ENCODE measurements at places on chromosomes 5 and 9.

- DNase-seq, result no peak
Measured at GRCh38 chr5:137291436-137291835, 207.7 kb downstream of the SPOCK1 start.

DNA sequence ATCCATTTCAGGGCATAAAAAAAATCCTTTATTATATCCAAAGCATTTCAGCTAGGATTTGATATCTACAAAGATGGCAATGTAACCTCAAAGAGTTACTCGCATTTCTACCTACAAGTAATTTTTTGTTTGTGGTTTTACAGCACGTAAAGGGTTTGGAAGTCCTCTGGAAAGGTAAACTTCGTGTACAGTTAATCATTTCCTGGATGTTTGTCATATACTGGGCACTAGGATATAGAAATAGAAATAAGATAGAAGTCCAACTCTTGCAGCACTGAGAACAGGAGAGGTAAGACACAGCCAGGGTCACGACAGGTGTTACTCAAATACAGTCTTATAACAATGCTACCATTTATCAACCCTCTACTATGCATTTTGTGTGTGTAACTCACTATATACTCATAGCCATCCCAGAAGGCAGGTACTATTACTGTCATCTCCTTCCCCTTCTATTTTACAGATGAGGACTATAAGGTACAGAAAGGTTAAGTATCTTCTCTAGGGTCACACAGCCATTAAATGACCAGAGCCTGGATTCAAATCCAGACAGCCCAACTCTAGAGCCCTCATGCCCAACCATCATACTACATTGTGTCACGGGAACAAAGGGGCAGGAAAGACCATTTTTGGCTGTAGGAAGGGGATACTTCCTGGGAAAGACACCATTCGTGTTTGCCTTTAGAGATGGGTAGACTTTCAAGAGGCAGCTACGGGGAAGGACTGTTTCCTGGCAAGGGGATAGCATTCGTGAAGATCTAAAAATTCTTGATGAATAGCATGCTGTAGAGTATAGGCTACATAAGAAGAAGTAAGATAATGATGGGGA lies 19.0 kb downstream of the NDUFA8 start:
- DNase-seq, result no peak

DNA sequence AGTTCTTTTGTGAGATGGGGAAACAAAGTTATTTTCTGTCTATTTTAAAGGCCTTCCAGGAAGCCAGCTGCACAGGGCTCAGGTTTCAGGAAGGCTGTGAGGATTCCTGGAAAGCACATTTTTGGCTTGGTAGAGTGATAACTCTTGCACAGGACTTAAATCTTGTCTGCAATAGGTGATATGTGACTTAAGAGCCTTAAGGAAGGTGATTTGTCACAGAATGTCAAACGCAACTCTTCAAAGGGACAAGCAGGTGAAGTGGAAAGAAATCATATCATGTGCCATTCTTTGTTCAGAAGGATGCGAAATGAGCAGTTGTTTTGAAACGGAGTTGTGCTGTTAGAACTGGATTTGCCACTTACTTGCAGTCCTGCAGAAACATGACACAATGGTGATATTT lies 459.3 kb downstream of the MAT2B start:
- DNase-seq, result no peak

DNA sequence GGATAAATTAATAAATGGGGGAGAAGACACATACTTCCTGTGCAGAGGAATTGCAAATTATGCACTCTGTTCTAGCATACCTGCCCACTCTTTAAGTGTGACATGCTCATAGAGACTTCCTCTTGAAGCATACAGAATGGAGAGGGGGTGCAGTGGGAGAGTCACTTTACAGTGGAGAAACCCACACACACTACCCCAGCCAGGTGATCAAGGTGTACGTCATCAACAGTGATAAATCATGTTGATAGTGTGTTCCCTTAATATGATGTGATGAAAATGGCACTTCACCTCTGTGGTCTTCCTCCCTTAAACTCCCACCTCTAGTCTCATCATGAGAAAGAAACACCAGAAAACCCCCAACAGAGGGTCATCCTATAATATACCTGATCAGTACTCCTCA lies 110.0 kb downstream of the SH3GL2 start:
- no peak for DNase-seq

DNA sequence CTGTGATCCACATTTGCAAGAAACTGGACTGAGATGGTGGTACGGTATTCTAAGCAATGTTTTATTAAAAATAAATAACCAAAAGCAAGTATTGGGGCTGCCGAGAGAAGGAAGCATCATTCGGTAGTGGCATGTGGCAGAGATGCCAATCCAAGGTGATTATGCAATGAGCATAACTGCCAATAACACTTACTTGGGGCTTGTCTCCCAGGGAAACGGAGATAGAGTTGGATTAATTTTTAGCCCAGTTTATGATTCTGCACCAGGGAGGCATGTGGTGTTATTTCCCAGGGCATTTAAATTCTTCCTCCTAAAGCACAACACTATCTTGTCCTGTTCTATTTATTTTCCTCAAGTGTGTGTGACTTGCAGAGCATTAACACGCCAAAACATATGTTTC lies 17.9 kb downstream of the SLC24A2 start:
- DNase-seq, result no peak

- no peak for DNase-seq
Measured at GRCh38 chr9:25212361-25212760, 465.9 kb downstream of the TUSC1 start.

DNA sequence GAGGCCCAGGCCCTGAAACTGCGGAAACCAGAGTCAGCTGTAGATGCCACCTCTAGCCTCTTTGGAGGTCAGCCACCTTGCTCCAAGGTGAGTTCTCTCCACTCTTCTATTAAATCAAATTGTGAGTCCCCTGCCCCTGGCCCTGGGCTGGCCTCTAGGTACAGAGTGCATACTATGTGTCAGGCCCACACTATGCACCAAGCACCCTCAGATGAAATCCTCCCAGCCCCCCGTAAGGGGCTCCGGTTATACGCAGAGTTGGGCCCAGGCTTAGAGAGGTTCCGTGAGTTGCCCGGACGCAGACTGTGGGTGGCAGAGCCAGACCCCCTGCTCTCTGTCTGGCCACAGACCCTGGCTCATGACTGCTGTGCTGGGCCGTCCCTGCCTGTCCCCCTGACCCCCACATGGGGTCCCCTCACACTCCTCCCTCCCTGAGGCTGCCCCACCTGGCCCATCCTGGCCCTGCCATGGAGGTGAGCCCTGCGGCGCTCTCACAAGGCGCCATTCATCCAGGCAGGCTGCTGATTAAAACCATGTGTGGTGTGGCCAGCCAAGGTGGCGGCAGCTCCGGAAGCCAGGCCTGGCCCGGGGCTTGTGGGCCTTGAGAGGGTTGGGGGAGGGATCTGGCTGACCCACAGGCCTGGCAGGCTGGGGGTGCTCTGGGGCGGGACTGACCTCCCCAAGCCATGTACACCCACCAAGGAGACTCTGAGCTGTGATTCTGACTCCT lies 65.5 kb upstream of the SYNPO start:
- DNase-seq, result no peak

GRCh38 chr5:82873452-82873851 lies 203.7 kb downstream of the TMEM167A start:
- DNase-seq, result no peak

DNA sequence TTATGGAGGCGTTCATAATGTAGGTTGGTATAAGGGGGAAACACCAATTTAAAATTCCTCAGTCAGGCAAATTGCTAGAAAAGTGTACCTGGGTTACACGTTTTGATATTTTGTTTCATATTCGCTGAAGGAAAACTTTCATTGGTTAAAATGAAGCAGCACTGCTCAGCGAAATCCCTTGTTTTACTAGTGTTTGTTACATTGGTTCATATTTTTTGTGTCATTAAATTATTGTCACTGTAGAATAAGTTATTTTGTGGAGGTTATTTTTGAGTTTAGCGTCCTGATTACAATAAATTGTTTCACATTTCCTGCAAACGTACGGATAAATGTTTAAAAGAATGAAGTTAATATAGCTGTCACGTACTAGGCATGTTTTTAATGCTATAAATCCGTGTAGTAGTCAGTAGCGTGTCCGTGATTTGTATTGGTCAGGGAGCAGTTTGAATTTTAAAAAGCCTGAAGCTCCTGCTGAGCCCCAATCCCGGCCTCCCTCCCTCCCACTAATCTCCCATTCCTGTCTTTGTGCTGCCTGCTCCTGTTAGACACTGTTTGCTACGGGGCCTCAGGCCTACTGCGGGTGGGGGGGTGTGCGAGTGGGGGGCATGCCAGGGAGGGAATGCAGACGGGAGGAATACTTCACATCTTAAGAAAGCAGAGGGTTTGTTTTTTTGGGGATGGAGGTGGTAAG lies 2.0 kb downstream of the NIPBL start:
- DNase-seq, result no peak

- peak; percentile 87 for DNase-seq
Measured at GRCh38 chr5:127517480-127518318, at the start of gene PRRC1. TSS of gene PRRC1 (plus strand) at chr5:127517640. CDS start at chr5:127523480, 5,840 bp downstream.

DNA sequence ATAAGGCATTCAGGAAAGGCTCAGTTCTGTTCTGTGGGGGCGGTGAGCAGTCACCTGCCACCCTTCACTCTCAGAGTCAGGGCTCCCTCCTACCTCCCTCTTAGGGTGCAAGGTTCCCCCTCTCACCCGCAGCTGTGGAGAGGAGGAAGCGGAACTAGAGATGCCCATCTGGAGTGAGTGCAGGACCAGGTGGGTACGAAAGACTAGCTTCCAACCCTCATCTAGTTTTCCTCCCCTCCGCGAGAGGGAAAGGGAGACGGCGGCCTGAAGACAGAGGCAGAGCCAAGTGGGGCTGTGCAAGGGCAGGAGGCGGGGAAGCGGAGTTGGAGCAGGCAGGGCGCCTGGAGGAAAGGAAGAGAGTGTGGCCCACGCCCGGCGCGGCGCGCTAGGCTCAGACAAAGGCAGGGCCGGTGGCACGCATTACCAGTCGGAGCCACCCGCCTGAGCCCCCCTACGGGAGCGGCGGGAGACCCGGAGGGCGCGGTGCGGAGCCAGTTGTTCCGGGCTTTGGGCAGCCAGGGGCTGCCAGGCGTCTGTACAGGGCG lies 7.3 kb downstream of the PRR7 start:
- DNase-seq, result no peak

DNA sequence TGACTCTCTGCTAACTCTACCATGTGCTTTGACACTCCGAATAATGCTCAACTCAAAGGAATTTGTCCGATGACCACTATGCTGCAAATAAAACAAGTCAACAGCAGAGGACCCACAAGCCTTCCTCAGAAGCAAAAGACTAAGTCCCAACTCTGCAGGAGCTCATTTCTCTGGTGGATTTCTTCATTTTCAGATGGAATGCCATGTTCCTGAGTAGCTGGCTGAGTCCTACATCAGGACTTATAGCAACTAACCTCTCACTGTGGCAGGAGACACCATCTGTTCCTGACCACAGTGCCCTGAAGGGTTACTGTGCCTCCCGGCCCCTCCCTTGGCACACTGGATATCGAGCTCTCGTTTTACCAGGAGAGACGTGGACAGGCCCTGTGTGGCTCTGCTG lies 20.8 kb downstream of the LHFPL2 start:
- DNase-seq, result no peak

- DNase-seq, result peak; percentile 67
Measured at GRCh38 chr5:80246995-80247729, 8.7 kb downstream of the SERINC5 start.

GRCh38 chr9:90998573-90998972 lies 197.0 kb downstream of the SYK start:
- no peak for DNase-seq

- DNase-seq, result no peak
Measured at GRCh38 chr5:54049144-54049543, 261.2 kb downstream of the ARL15 start.

DNA sequence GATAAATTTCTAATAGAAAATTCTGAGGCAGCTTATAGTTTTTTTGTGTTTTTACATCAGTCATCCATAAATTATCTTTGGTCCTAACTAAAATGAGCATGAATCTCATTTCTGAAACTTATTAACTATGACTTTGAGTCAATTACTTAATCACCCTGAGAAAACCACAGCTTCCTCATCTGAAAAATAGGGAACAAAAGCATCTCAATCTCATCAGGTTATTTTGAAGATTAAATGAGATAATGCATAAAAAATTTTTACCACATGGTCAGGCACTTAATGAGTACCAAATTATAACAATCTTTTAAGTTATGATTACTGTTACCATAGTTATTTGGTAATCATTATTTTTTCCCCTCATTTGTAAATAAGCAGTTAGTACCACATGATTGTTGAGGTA lies 279.1 kb downstream of the MAST4 start:
- no peak for DNase-seq

- DNase-seq, result no peak
Measured at GRCh38 chr5:78594610-78595457, 53.7 kb downstream of the LHFPL2 start.

- DNase-seq, result no peak
Measured at GRCh38 chr5:3269395-3270169, 326.1 kb upstream of the IRX1 start.

DNA sequence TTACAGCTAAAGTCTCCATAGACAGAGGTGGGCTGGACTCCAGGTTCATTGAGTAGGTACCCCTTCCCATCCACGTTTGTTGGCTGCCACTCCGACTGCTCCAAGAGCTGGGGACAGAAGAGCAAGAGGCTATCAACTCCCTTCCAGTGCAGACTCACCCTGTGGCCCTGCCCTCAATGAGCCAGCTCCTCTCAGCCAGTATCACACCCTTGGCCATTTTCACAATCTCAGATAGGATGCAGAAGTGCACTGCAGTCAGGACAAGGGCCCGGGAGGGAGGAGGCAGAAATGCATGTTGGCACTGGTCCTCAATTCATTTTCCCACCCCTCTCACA lies 6.2 kb downstream of the IRF1 start:
- DNase-seq, result peak; percentile 8

- no peak for DNase-seq
Measured at GRCh38 chr5:72760259-72760658, 56.2 kb upstream of the TNPO1 start.

DNA sequence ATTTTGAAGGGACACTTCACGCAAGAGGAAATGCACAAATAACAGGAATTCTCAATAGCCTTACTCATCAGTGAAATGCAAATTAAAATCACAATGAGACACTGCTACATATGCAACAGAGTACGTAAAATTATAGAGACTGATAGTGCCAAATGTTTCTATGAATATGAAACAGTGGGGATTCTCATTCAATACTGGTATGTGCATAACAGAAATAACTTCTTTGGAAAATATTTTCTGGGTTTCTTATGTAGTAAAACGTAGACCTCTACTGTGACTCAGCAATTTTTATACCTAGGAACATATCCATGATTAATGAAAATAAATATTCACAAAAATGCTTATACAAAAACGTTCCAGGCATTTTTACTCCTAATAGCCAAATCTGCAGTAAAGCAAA lies 1625.2 kb downstream of the MAT2B start:
- DNase-seq, result no peak
